Vagina (tissue), 2 donors: ENCODE measurements at places on chromosomes 2 and 18.

- DNase-seq = no peak
These were observed 157.4 kb downstream of the LTBP1 start for GRCh38 chr2:33104052-33104623.

- DNase-seq = no peak
These were observed 108.7 kb downstream of the RGPD3 start for GRCh38 chr2:106359512-106359911.

DNA sequence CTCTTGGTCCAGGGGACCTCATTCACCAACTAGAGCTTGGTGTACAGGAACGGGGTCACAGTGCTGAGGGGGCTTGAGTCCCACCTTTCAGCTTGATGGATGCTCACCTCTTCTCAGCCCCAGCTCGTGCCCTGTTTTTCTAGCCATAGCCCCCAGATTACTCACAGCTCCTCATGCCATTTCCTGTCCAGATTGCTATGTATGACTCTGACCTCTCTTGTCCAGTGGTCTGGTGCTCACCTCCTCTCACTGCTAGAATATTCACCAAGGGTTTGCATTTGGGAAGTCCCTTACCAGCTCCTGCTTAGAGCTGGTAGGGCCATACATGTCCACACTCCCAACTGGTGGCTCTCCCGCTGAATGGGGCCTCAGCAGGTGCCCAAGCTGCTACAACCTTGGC is 5.9 kb downstream of the LBX2 start:
- DNase-seq = no peak

- DNase-seq = no peak
These were observed 15.8 kb downstream of the CWC22 start for GRCh38 chr2:179991344-179991743.

DNA sequence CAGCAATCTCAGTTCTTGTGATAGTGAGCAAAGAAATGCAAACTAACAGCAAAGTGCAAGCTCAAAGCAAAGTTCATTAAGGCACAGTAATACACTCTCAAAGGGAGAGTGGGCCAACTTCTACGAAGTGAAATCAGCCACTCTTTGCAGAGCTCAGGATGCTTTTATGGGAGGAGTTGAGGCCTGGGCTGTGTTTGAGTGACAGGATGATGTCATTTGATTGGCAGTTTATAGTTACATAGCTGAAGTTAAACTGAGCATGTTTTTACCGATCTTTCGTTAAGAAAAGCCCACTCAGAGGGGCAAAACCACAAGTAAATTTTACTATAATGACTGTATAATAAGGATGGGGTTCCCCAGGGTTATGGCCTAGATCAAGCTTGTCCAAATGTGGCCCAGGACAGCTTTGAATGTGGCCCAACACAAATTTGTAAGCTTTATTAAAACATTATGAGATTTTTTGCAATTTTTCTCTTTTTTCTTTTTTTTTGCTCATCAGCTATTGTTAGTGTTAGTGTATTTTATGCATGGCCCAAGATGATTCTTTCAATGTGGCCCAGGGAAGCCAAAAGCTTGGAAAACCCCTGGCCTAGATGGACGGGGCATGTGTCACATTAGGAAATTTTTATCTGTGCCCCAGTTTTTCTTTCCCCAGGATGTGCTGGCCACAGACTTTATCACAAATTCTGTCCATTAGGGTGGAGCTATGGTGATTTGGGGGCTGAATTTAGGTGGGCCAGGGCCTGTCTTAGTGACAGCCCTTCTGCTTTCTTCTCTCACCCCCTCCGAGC is 8.3 kb upstream of the DNAH7 start:
- no peak for DNase-seq

DNA sequence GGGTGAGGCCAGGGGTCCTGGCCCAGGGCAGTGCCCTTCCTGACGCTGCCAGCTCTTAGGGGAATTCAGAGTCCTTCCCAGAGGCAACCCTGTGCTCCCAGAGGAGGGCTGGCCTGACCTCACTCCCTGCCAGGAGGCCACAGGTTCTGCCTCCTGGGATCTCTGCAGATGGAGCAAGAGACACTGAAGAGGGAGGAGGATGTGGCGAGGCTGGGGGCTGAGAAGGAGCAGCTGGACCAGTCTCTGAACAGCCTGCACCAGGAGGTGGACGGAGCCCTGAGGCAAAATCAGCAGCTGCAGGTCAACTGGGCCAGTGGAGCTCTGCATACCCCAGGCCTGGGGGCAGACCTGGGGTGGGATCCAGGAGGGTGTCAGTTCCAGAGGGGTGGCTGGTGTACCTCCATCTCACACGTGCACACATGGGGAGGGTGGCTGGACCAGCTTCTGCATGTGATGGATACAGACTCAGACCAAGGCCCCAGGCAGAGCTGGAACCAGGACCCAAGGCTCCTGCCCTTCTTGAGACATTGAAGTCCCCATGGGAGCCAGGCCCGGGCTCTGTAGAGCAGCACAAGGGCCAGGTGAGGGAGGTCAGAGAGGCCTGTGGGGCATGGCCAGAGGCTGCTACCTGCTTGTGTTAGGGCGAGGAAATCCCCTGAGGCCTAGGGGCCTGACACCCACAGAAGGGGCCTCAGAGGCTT is 9.7 kb upstream of the SNED1 start:
- no peak for DNase-seq

GRCh38 chr2:1754046-1754445 is 9.7 kb upstream of the PXDN start:
- no peak for DNase-seq

DNA sequence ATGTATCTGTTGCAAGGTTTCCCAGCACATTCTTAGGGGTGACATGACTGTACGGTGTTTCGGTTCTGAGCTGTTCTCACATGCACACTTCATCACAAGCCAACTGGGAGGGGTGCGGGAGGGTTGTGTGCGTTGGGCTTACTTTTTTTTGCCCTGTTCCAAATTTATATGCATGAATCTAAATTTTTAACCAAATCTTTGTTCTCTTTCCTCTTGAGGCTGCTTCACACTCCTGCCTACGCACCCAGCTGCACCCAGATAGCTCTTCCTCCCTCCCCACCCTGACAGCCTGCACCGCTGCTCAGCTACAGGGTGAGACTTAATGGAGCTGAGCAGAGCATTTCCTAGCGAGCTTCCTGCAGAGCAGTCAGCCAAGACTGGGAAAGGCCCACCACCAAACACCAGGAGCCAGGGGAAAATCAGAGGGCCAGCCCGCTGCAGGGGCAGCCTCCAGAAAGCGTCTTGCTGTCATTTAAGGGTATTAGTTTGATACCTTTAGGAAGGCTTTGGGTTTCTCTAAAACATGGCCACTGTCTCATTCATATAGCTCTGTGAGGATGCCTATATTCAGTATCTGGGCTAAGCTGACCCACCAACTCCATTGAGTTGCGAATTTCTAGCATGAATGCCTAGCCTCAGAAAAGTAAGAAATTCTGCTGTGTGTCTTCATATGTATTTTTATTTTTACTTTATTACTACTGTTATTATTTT is 84.5 kb downstream of the POU3F3 start:
- DNase-seq = no peak

DNA sequence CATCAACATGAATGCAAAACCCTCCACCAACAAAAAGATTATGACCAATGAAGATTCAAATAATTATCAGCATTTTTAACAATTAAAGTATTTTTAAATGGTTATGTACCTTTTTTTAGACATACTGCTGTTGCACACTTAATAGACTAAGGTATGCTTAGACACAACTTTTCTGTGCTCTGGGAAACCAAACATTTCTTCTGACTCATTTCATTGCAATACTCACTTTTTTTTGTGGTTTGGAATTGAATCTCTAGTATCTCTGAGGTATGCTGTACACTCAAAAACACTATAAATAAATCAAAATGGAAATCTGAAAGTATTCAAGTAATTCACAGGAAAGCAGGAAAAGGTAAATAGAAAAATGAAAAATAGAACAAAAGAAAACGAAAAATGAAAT is 247.9 kb upstream of the POU3F3 start:
- DNase-seq = no peak

GRCh38 chr2:714005-714741 is 37.0 kb upstream of the TMEM18 start:
- no peak for DNase-seq

- no peak for DNase-seq
These were observed 8.5 kb upstream of the CELF4 start for GRCh38 chr18:37574113-37574512.

DNA sequence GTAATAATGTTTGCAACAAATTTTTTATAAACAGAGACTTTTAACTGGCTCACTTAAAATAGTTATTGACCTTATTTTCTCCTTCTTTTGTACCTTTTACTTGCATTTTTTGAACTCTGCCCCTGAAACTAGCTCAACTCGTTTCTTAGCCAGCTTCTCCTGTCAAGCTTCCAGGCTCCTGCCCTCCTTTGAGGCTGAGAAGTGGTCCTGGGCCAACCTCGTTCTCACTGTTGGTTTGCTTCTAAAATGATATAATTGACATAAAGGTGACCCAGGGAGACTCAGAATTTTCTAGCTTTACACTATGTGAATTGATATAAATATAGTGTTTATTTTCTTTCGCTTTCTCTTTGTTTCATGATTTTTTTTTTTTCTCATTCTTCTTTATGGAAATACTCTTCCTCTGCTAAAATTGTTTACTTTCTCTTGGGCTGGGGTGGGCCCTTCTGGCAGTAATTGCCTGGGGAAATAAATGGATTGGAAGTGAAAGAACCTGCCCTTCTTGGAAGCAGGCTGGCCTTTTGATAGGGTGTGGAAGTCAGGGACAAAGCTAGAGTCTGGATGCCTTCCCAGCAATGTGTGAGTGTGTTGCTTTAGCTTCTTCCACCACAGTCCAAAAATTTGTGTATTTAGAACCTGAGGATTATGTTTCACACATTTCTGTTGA is 30.7 kb downstream of the GPD2 start:
- no peak for DNase-seq

- no peak for DNase-seq
These were observed 43.7 kb downstream of the POU3F3 start for GRCh38 chr2:104897515-104898184.

GRCh38 chr2:198615972-198616371 is 811.6 kb downstream of the PLCL1 start:
- no peak for DNase-seq

DNA sequence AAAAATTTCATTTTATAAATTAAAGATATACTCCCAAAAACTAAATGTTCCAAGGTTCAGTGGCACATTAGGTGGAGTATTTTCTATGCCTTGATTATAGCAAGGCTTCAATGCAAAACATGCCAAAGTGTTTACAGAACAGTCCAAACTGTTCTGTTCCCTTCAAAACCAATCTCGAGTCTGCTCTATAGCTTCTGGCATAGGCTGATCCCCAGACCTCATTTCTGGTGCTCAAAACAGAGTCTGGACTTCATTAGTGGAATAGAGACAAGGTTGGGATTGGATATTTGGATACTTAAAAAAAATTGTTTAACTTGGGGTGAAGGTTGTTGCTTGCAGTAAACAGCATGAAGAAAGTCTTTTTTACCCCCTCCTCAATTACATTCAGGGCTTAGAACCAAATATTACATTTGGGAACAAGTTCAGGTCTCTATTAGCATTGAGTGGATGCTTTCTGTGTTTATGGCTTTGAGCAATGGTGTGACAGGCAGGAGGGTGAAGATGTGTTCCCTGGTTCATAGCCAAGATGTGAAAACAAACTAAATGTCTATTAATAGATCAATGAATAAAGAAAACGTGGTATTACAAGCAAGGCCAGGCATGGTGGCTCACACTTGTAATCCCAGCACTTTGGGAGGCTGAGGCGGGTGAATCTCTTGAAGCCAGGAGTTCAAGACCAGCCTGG is 208.1 kb upstream of the RND3 start:
- DNase-seq = no peak

DNA sequence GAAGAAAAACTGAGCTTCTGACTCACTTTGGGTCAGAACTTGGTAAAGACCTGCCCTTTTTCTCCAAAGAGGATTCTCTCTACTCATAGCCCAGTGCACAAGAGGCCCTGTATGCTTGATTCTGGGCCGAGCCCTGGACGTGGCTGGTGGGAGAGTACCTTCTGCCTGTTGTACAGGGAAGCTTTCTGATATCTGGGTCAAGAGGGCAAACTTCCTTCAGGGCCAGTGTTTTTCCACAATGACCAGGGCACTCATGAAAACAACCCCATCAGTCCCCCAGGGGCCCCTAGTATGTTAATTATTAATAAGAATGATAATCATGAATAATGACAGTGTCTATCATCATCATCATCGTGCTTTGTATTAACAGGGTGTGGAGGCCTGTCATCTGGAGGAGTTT is 90.0 kb downstream of the TGFA start:
- DNase-seq = no peak

GRCh38 chr18:11819938-11820337 is 31.3 kb upstream of the CHMP1B start:
- no peak for DNase-seq
